ENCODE measurements at places on chromosomes 1 and 21. TPM values are rescaled to one million over a fixed set of nuclear protein-coding genes. Genes with fewer than 3 reads are reported as not detected.
A peak's percentile ranks its signal among the peaks of the same experiment; 100 is the strongest.

DNA sequence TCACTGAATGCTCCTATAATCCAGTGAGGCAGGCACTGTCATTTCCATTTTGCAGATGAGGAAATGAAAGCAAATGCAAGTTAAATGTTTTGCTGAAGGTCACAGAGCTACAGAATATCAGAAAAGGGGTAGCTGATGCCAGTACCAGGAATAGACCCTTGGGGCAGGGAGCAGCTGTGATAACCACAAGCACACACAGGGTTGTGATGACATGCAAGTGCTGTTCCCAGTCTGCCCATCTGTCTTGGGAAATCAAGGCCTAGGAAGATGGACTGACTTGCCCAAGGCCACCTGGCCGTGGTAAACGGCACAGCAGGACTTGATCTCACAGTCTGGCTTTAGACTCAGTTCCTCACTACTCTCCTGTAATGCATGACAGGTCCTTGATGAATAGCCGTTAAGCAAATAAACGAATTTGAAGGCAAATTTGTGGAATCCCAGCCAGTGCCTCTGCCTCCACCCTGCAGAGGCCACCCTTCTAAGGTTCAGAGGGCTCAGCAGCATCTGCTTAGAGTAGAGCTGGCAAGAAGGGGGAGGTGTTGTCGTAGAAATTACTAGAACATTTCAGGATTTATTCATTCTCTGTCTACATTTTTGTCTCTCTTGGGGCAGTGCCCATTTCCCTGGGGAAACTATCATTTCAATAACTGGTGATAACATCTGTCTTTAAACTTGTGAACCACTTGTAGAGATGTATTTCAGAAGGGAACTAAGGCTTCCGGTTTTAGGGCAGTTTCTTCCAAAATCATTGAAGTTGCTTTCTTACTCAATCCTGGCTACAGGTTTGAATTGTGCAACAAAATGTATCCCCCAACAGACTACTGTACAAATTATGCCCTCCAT lies 53.2 kb upstream of the MRPS6 start:
- DNase-seq: no peak

DNA sequence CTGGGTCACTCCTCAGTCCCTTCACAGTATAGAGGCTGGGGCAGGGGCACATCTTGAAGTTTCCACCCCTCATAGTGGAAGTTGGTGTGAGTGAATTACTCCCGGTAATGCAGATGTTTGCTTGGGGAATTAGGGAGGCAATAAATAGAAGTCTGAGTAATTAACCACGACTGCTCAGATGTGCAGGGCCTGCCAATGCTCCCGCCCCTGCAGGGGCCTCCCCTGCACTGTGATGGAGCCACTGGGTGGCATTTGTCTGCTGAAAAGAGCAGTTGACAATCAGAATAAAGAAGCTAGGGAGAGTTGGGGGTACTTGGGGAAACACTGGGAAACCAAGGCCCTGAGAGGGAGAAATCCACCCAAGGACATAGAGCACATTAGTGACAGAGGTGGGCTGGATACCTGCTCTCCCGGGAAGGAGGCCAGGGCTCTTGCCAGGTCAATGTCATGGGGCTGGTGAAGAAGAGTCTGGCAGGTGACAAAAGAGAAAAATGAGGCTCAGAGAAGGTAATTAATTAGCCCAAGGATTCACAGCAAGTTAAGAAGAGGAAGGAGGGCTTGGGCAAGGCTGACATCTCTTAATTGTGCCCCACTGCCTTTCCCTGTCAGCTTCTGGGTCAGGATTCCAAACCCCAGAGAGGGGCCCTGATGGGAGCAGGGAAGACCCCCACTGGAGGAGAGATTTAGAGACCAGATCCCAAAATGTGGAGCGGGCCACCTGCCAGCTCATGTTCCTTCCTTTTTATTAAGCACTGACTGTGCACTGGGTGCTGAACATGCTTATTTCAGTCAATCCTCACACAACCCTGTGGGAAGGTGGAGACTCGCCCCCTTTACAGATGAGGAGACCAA lies 436.2 kb downstream of the MATN1 start:
- no peak for DNase-seq

GRCh38 chr1:191634801-191635508 lies 523.3 kb upstream of the RGS18 start:
- no peak for DNase-seq

- no peak for DNase-seq
Measured at GRCh38 chr1:159444511-159444910, 5.0 kb downstream of the OR10J1 start.

GRCh38 chr1:180969434-180969833 lies 53.2 kb downstream of the STX6 start:
- DNase-seq: no peak

DNA sequence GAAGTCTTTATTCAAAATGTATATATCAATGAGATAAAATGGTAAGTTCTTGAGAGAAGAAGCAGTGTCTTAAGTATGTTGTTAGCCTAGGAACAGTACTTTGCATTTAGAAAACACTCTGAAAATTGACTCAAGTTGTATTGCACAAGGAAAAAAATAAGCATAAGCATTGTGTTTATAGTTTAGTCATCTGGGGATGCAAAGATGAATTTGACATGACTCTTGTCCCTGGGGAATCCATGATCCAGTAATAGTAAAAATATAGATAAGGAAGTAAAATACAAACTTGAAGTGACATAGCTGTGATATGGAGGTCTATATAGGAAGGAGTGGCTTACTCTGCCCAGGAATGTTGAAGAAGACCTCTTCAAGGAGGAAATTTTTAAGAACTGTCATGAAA lies 185.0 kb upstream of the PTBP2 start:
- no peak for DNase-seq

- DNase-seq: no peak
Measured at GRCh38 chr1:211326140-211326527, 499 bp upstream of the TRAF5 start.

GRCh38 chr1:4794020-4794780 lies 139.8 kb downstream of the AJAP1 start:
- no peak for DNase-seq

- no peak for DNase-seq
Measured at GRCh38 chr21:35367553-35367952, 318.5 kb upstream of the RUNX1 start.

DNA sequence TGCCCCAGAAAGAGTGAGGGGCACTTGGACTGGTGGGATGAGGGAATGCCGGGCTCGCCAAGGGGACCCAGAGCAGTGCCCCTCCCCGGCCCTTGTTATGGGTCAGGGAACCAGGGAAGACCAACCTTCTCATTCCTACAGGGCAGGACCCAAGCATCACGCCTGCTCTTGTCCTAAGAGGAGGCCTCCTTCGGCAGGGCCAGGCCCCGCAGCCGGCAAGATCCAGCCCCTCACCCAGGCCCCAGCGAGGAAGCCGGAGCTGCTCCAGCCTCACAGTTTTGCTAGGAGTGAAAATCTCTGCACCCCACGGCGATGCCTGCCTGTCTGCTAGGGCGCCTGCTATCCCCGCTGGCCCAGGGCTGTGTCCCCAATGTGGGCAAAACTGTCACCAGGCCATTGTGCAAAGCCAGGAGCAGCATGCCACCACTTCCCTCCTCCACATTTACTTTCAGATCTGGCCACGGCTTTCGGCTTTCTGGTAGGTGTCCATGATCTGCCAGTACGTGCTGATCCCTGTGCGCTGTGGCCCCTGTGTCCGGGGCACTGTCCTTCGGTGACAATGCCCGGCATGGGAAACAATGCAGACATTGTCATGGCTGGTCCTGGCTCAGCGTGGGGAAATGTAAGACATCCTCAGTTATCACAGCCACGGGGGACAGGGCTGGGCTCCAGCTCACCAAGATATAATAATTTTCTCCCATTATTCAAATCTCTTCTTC lies 9.6 kb downstream of the ACTRT2 start:
- DNase-seq: peak; percentile 60

GRCh38 chr21:44000360-44000759 lies 11.7 kb upstream of the TRAPPC10 start:
- no peak for DNase-seq

- no peak for DNase-seq
Measured at GRCh38 chr1:107135463-107135862, 5.4 kb upstream of the NTNG1 start.

GRCh38 chr1:26163684-26164035 lies 4.8 kb downstream of the FAM110D start:
- DNase-seq: no peak

DNA sequence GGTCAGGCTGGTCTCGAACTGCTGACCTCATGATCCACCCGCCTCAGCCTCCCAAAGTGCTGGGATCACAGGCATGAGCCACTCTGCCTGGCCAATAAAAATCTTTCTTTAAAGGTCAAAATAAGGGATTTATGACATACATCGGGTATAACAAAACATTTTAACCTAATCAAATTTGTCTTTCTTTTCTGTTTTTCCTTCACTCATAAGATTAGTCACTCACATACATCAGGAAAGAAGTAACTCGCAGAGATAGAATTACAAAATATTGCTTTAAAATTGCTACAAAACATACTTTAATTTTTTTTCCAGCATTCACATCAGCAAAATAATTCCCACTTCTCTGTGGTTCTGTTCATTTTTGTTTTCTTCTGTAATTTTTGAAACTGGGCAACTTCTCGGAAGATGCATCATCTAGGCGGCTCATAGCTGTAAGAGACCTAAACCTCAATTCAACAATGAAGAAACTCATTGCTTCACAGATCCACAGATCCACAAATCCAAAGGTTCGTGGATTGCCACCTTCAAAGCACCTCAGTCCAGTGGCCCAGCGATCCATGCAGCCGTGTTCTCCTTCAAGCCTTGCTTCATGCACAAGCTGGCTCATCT lies 39.7 kb downstream of the NEK2 start:
- DNase-seq: peak; percentile 24

- no peak for DNase-seq
Measured at GRCh38 chr1:41501581-41501980, 17.1 kb upstream of the EDN2 start.

- no peak for DNase-seq
Measured at GRCh38 chr1:9863371-9863770, 39.6 kb upstream of the CLSTN1 start.

DNA sequence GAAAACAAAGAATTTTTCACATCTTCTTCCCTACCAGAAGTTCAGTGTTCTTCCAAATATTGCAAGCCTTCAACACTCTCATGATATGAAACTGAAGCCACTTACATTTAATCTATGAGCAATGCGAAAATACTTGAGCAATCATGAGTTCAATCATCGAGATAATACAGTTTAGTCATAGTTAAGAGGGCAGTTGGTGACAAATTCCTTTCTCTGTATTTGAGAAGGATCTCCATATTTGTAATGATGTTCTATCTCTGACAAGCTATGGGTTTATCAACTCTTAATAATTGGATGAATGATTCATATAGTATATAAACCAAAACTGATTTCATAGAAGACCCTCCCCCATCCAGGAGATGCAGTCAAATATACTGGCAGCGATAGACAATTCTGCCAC lies 29.7 kb upstream of the PYHIN1 start:
- no peak for DNase-seq

DNA sequence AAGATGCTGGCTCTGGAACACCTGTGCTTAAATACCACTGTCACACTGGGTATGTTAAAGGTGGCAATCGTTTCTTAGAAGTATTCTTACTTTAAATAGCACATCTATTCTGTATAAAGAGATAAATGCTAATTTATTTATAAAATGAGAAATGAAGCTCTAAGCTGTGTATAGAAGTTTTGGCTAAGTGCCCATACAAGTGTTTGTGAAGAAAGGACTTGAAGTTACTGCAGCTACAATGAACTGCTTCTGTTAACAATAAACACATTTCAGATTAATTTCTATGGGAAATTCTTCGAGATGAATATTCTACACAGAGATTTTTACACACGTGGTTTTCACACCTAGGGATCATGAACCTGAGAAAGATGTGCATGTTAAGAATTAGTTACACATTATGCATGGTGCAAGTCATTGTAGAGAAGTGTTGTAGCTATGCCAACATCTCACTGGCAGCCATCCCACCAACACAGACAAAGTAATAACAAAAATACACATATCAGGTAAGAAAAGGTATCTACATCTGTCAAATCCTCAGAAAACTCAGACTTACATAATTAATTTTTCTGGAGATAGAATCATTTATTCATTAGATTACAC lies 16.2 kb downstream of the COL24A1 start:
- no peak for DNase-seq

GRCh38 chr1:43284546-43285110 lies 753 bp downstream of the C1orf210 start:
- DNase-seq: peak; percentile 32

- no peak for DNase-seq
Measured at GRCh38 chr1:230905733-230906132, 37.4 kb upstream of the C1orf198 start.

- no peak for DNase-seq
Measured at GRCh38 chr21:9756677-9757076, 764.7 kb upstream of the TPTE start.

DNA sequence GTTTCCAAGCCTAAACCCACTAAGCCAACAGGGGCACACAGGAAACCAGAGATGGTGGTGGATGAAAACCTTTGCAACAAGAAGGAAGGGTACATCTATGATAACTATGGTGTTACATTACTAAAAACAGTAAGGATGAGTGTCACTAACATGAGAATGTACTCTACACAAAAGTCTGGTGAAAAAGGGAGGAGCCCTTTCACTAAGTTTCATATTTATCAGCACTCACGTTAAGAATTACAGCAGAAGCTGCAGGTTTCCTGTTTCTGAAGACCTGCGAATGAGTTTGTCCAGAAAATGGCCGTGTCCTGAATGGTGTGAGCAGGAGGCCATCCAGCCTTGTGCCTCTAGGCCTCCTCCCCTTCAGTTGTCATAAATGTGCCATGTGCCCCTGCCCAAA lies 17.8 kb downstream of the ABCG1 start:
- DNase-seq: no peak

DNA sequence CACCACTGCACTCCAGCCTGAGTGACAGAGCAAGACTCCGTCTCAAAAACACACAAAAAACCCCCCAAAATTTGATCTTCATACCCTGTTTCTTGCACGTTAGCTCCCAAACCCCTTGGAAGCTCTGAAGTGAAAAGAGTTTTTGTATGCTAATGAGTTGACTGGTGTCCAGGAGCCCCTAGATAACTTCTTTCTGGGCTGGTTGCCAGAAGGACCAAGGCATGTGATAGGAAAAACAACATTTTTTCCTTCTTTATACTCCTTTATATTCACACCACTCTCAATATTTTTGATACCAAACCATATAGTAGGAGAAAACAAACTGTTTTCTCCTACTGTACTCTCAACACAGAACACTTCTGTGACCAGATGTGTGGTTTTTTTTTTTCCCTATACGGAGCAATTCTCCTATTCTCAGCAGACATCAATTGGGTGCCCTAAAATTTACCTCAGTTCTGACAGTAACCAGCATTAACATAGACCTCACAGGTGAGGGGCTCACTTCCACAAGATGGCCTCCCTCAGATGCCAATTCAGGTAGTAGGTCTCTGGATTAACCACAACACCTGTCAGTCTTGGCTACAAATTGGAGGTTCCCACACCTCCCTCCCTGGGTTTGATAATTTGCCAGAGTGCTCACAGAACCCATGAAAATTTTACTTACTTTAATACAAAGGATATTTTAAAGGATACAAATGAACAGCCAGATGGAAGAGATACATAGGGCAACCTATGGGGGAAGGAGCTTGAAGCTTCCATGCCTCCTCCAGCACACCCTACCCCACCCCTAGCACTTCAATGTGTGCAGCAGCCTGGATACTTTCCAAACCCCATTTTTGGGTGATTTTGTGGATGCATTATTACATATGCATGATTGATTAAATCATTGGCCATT lies 25.6 kb downstream of the ZYG11B start:
- no peak for DNase-seq

The KCNJ15 gene
- total RNA-seq: not detected

The MNDA gene
- total RNA-seq: 6.1 TPM

The SLC37A1 gene
- 5.3 TPM for total RNA-seq

The S100A14 gene
- not detected for total RNA-seq

The SYCP1 gene
- not detected for total RNA-seq

The MAEL gene
- 1.1 TPM for total RNA-seq

The SHE gene
- 10.2 TPM for total RNA-seq

The LCE3E gene
- total RNA-seq: not detected

The HPDL gene
- not detected for total RNA-seq

The CYP4Z1 gene
- 1.8 TPM for total RNA-seq

The SPATA21 gene
- total RNA-seq: not detected

Data from sigmoid colon (tissue), 7 donors.